Omental fat pad (tissue), 4 donors: ENCODE measurements at places on chromosomes 5 and 9. TPM values are rescaled to one million over a fixed set of nuclear protein-coding genes. Genes with fewer than 3 reads are reported as not detected.
A peak's percentile ranks its signal among the peaks of the same experiment; 100 is the strongest.

DNA sequence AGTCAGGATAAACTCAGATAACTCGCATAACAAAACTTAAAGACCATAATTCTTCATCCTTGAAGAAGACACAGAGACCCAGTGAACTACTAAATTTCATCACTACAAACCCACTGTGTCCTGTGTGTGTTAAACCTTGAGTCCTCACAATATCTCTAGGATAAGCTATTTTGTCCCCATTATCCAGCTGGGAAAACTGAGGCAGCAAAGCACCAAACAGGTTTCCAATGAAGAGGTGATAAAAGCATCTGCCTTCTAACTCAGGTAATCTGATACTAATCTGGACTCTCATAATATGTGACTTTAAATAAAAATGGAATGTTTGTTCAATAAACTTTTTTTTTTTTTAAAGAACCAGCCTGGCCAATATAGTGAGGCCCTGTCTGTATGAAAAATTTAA lies 62.7 kb upstream of the PPP2CA start:
- DNase-seq = no peak

Gene SPINK13
- total RNA-seq = not detected

- no peak for DNase-seq
Measured at GRCh38 chr5:73268826-73269225, 95.8 kb downstream of the TMEM174 start.

Gene GRM6
- not detected for total RNA-seq

DNA sequence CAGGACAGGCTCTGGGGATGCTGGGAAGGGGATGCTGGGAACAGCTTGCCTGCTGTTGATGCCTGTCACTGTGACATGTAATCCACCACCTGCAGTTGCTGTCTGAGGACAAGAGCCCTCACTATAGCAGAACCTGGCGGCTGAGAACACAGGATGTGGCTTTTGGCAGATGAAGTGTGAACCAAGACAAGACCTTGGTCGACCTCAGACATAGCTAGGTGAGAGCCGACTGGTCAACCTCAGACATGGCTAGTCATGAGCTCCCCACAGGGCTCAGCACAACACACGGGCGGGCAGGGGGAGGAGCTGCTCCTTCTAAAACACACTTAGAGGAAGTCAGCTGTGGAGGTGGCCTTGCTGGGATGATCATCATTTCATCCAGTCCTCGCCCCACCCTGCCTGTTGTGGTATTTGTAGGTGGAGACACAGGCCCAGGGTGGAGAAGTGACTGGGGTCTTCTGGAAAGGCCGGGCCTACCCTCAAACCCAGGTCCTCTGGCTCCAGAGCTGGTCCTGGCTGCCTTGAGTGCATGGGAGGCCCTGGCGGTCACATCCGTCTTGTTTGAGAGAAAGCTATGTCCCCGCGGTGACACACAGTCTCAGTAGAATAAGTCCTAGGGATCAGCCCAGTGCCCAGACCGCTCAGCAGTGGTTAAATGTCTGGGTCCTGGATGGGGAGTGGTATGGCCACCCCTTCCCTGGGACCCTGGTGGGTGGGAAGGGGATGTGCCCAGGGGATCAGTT lies 6.1 kb downstream of the SUSD3 start:
- no peak for DNase-seq

Gene TRIM36
- total RNA-seq = 0.63 TPM

DNA sequence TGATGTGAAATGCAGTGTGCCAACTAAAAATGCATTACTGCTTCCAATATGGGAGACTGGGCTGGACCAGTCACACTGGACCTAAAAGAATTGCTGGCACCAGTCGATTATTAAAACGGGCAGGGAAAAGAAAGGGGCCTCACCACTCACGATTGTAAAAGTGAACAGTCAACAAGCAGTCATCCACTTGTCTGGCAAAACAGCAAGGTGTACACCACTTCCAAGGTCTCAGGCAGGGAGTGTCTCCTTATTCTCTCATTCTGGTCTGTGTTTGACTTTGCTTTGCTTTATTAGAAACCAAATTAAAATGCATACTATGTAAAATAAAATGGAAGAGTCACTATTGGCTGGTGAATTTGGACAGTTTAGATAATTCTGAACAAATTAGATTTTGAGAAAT lies 57.8 kb upstream of the TRPM3 start:
- DNase-seq = no peak

Gene TARS1
- total RNA-seq = 119 TPM

GRCh38 chr9:114008667-114009410 lies 69.3 kb downstream of the AMBP start:
- no peak for DNase-seq

DNA sequence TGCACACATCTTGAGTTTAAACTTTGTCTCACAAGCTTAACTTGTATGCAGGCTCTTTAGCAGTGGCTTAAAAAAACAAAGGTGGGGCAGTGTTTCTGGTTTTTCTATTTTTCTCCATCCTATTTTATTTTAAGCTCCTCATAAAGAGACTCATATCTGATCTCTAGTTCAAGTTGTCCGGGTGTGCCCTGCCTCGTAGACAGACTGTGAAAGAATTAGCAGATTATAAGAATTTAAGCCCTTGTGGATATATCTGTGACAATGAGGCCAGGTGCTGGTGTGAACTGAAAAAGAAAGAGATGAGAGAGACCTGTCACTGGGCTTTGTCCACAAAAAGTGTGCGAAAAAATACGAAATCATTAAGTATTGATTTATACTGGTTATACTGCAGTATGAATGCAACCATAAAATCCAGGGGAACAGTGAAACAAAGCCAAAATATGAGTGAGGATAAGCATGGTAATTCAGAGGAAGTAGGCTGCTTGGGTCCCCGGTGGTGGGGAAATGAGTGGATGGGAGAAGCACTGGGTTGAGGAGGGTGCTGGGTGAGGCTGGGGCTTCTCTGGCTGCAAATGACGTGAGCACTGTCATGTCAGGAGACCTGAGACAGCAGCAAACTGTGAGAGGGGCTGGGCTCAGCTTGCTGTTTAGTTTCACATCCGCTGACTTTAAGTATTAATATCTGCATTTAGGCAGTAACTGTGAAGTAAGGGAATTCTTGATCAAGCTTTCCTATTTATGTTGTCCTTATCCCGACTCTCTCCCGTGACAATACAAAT lies 179.7 kb upstream of the ANKRD55 start:
- no peak for DNase-seq

- peak; percentile 39 for DNase-seq
Measured at GRCh38 chr5:6732634-6733410, 19.6 kb downstream of the TENT4A start.

- no peak for DNase-seq
Measured at GRCh38 chr5:88594441-88594840, 288.5 kb downstream of the MEF2C start.

DNA sequence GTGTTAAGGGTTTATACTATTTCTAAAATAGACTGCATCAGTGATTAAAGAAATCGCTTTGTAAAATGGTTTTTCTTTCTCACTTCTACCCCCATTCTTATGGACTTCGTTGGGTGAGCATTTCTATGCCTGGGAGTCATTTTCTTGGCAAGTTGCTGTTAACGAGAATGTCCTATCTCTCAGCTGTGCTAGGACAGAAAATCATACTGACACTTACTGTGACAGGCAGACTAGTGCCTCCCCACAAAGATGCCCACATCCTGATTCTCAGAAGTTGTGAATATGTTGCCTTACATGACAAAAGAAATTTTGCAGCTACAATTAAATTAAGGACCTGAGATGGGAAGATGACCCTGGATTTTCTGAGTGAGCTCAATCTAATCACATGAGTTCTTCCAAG lies 65.1 kb upstream of the NMUR2 start:
- no peak for DNase-seq

GRCh38 chr5:79886456-79886855 lies 104.6 kb downstream of the MTX3 start:
- DNase-seq = no peak

- DNase-seq = no peak
Measured at GRCh38 chr9:98995971-98996504, 52.3 kb downstream of the COL15A1 start.

- DNase-seq = no peak
Measured at GRCh38 chr5:78781611-78782286, 133.2 kb upstream of the LHFPL2 start.

Gene RORB
- total RNA-seq = 1.8 TPM

GRCh38 chr5:167049043-167049663 lies 1242.3 kb upstream of the WWC1 start:
- DNase-seq = no peak

DNA sequence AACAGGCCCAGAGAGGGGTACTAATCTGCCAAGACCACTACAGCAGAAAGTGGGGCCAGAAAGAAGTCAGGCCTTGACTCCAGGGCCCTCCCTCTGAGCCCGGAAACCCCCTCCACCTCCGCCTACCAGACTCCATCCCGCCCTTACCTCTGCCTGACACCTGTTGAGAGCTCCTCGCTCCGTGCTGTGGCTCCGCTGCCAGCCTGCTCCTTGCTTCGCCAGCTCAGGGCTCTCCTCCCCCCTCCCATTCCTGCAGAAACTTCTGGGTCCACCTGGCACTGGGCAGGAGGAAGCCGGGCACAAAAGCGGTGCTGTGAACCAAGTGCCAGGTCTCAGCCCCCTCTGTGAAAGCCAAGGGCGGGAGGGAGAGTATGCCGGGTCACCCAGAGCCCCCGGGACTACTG lies 6.4 kb upstream of the ST6GALNAC6 start:
- no peak for DNase-seq

- DNase-seq = no peak
Measured at GRCh38 chr5:156121882-156122281, 205.1 kb upstream of the SGCD start.

DNA sequence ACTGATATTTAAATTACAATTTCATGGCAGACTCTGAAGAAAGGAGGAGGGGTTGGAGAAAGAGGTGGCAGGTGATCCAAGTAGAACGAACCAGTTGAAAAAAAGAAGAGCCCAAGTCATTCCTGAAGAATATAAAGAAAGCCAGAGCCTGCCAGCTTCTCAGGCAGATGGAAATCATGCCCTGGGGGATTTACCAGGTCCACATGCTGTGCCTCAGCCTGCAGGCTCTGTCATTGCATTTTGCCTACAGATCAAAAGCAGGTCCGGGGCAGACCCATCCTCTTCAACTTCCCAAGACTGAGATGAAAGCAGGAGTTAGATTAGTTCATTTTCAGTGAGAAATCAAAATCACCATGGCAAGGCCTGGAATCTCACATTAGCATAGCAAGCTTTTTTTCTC lies 48.5 kb downstream of the GDNF start:
- no peak for DNase-seq

DNA sequence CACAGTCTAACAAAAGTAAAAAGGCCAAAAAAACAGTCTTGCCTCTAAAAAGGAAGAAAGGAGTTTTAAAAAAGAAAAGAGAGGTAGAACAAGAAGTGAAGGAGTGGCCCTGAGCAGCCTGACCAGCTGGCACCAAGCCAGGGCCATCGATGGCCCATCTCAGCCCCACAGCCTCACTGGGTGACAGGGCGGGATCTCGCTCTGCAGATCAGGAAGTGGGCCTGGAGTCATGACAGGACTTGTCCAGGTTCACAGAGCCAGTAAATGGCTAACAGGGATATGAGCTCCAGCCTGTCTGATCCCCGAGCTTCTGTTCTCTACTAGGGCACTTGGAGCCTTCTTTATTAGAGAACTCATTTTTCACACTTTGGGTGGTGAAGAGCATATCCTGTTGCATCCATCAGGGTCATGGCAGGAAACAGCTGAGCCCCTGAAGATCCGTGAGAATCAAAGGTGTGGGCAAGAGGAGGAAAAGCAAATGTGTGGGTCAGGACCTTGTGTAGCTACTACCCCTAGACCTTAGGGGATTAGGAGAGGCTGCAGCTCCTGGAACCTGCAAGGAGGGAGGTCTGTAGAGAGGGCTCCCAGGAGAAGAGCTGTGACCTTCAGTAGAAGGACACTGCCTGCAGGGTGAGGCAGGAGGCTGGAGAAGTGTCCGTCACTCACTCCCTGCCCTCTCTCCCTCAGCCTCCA lies 299.0 kb upstream of the MSX2 start:
- no peak for DNase-seq

Gene IGFBPL1
- total RNA-seq = not detected

- DNase-seq = no peak
Measured at GRCh38 chr9:109512170-109512756, 14.2 kb upstream of the PTPN3 start.

DNA sequence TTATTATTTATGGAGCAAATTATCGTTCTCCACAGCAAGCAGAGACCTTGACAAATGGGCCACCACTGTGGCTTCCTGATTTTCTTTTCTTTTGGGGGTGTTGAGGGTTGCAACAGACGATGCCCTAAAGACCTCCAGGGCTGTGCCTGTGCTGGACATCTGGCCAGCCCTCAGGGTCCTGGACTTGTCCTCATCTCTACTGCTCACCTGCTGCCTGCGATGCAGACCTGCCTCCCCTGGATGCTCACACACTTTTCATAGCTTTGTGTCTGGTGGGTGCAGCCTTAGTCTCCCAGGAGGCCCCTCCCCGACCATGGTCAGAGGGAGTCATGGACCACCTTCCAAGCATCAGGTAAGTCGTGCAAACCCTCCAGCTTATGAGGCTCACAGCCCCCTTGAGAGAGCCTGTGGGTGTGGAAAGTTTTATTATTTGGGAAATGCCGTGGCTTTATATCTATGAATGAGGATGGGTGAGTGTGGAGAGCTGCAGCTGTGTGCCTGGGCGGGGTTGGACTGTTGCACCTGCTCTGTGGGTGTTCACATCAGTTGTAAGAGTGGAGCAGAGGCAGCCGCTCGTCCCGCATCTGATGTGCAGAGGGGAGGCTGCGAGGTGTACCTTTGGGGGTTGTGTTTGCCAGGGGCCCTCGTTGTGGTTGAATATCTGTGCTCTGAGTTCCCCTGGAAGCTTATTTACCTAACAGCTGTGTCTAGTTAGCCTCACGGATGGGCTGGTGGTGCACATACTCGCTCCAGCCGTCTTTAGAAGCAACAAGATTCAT lies 126.3 kb upstream of the IRX4 start:
- DNase-seq = no peak

DNA sequence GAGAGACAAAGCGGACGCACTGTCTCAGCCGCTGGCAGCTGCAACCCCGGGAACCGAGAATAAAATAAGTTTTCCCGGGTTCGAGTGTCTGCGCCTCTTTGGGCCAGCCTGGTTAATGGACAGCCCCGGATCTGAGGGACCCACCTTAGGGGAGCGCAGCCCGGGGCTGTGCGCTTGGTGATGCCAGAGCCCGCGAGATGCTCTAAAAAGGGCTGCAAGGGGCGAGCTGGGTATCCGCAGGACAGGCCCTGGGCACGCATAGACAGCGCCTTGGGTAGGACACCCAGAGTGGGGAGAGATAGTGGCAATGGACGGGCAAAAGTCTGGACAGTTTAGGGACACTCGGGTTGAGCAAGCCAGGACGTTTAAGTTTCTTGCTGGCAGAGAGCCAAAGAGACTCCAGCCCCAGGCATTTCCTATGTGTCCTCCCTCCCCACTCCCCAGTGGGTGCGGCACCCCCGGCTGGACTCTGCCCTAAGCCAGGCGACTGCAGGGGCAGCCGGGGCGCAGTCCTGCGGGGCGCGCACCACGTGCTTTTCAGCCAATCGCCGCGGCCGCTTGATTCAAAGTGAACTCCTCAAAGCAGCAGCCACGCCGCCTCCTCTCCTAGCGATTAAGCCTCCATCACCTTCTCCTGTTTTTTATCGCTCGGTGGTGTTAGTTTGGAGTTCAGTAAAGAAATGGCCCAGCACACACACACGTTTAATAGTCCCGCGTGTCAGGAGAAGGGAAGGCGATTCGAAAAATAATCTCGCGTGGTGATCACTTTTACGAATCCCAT lies 616 bp upstream of the ENC1 start:
- peak; percentile 42 for DNase-seq
